ENCODE measurements at places on chromosomes 2 and 18. TPM values are rescaled to one million over a fixed set of nuclear protein-coding genes. Genes with fewer than 3 reads are reported as not detected.

DNA sequence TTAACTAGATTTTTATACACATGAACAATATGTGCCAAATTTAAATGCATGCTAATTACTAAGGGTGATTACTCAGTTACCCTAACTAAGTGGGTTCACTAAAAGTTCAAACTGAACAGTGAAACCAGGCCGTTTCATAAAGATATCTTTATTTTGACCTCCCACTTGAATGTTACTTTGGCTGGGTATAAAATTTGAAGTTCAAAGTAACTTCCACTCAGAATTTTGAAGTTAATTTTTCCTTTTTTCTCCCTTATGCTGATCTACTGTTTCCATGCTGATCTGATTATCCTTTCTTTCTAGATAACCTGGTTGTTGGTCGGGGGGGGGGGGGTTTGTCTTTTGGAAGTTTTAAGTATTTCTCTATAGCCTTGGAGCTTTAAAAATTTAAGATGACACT lies 25.5 kb upstream of the MAP4K4 start:
- DNase-seq, result no peak

DNA sequence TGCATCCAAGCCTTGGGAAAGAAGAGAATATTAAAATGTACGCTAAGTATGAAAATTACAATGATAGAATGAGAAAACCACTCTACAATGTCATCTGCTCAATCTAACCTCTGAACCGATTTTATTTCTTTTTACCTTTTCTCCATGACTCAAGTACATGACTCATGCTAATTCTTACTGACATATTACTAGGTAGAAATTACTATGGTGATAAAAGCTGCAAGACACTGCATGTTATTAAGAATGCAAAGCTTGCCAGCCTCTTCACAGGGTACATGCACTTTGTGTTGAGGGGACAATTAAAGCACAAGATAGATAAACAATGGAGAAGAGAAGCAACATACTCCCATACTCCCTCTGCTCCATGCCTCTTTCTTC lies 20.7 kb downstream of the SFT2D3 start:
- DNase-seq, result no peak

DNA sequence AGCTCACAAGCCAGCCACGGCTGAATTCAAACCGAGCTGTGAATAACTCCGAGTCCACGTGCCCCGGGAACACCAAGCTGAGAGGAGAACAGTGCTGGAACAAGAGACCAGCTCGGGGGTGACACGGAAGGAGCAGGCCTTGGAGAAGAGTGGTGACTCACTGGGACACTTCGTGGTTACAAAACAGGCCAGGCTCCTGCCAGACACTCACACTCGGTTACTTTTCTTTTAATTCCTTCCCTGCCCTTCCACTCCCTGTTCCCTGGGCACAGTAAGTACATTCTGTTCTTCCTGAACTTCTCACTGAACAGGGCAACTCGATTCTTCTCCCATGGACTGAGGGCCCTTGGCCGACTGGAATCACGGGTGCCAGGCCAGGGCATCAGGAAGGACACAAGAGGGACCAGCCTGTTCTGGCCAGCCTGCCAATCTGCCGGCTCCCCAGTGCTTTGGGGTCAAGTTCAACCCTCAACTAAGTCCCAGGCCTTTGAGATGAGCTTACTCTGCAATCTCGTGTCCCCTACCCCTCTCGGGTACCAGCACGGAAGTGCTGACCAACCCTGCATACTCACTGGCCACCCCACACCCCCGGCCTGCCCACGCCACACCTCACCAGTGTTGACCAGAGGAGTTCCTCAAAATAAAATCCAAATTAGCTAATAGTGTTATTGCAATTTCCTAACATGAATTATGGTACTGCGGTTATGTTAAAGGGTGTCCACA lies 87.5 kb downstream of the TFCP2L1 start:
- no peak for DNase-seq

DNA sequence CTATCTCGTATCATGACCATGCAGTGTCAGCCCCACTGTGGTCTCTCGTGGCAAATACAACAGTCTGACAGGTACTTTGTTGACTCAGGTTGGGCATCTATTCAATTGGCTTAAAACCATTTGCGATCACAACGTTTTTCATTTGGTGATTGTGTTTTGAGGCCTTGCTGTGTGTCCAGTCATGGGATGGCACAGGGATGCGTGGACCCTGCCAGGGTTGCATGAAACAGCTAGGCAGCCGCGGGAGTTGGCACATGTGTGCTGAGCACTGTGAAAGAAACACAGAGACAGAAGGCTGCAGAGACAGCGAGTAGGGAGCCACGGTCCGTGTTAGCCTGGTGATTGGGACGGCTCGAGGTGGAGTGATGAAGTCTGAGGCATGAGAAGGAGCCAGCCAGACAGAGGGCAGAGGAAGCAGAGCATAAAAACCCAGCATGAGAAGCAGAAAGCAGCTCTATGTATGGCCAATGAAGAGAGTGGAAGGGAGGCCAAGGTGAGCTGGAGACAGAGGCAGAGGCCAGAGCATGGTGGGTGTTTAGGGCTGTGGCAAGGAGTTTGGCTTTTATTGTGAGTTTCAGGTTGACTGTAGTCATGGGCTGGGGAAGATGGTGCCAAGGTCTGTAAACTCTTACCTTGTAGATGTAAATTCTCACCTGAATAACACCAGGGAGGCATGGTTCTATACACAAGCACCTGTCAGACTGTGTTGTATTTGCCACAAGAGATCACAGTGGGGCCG lies 31.8 kb upstream of the IL1R1 start:
- no peak for DNase-seq

GRCh38 chr18:41391616-41392595 lies 563.1 kb upstream of the PIK3C3 start:
- DNase-seq, result peak; percentile 5

- DNase-seq, result peak; percentile 14
Observed at GRCh38 chr2:138036522-138036921, 72.2 kb downstream of the HNMT start.

DNA sequence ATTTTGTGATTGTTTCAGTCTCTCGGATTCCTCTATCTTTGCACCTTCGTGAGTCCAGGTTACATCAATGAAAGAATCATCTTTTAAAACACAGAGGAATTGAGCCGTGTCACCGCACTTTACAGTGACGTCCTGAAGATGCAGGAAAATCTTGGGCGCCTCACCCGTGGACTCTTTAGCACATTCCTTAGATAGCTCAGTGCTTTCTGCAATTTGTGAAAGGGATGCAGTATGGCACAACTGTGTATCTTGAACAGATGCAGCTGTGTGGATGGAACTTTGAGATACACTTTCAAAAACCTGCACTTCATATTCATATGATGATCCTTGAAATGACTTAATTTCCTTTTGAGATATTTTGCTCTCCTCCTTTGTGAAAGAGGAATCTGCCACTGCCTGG lies 50.9 kb downstream of the TTN start:
- DNase-seq, result peak; percentile 19

GRCh38 chr18:6018671-6019070 lies 123.3 kb upstream of the TMEM200C start:
- DNase-seq, result no peak

GRCh38 chr2:75549401-75550253 lies 11.1 kb downstream of the EVA1A start:
- no peak for DNase-seq

- DNase-seq, result peak; percentile 35
Observed at GRCh38 chr2:161159456-161160225, 587 bp upstream of the TANK start.

- DNase-seq, result peak; percentile 68
Observed at GRCh38 chr2:118654945-118655344, 192.5 kb downstream of the EN1 start.

GRCh38 chr2:118668431-118669424 lies 178.7 kb downstream of the EN1 start:
- peak; percentile 99 for DNase-seq

DNA sequence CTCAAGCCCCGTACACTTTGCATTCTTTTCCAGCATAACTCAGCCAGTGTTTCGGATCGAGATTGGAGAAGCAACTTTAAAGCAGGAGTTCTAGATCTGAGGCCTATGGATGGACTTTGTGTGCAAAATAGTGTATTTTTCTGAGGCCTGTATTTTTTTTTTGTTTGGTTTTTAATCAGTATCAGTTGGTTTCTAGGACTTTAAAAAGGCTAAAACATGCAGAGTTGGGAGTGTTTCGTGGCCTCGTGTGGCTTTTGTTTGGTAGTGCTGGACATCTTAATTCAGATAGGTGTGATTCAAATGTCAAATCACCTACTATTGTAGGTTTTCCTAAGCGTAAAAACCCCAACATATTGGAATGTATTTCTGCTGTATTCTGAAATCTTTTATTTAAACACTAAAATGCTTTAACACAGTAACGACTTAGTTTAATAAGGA lies 282 bp upstream of the PUS10 start:
- DNase-seq, result peak; percentile 60

GRCh38 chr2:63840081-63840784 lies 1.5 kb upstream of the UGP2 start:
- DNase-seq, result no peak

Gene UBR3
- 29.2 TPM for total RNA-seq

Gene DTNA
- total RNA-seq, result 34.3 TPM

Gene ASPRV1
- not detected for total RNA-seq

Gene CCT7
- 195 TPM for total RNA-seq

Gene ARHGEF33
- total RNA-seq, result 0.25 TPM

Gene GAREM1
- 5.5 TPM for total RNA-seq

Gene LRATD1
- 0.08 TPM for total RNA-seq
